ENCODE measurements at places on chromosomes 5 and 9.

DNA sequence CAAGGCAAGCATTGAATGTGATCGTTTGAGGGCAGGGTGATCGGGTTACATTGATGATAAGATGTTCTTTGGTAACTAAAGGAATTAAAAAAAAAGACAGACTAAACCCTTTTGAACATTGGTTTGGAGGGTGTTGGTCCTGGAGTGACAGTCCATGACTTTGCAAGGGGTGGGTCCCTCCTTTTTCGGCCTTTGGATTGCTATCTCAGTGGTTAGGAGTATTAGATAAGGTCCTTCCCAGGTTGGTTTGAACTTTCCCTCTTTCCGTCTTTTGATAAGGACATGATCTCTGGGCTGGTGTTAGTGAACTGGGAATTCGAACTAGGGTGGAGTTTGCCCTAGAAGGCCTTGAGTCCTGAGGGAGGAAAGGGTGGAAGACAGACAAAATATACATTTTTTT lies 5.4 kb upstream of the ABO start:
- no peak for DNase-seq

DNA sequence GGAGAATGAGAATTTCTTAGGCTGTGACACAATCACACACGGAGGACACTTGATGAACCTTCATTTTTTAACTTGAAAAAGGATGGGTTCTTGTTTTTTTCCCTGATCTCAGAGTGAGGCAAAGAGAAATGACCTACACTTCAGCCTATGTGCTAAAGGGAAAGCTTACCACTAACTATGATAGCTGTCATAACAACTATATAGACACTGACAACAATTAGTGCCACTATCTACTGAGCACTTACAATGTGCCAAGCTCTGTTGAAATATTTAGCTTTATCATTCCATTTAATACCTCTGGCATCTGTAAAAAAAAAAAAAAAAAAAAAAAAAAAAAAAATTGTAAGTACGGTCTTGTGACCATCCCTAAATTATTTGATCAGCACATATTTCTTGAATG lies 135.9 kb upstream of the WWC1 start:
- no peak for DNase-seq

GRCh38 chr5:180813420-180813819 lies 10.8 kb upstream of the MGAT1 start:
- DNase-seq, result no peak

- DNase-seq, result no peak
Measured at GRCh38 chr9:79616013-79616412, 44.2 kb downstream of the TLE4 start.

DNA sequence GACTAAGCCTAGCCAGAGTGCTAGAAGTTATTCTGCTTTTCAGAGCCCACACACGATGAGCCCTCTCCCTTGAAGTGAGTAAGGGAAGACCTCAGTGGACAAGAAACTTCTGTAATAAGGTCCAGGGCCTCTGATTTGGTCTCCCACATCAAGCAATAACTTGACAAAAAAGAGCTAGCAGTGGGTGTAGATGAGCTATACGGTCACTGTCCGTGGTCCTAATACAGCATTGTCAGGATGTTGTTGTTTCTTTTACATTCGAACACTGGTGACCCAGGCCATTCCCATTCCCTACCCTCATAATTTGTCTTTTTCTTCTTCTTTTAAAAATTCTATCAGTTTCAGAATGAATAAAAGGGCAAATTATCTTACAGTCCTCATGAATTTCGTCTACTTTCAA lies 5.2 kb downstream of the PCSK1 start:
- DNase-seq, result no peak

Measured in activated T-cell treated with anti-CD3 and anti-CD28 coated beads for 1 hour (primary cell).